ENCODE measurements at places on chromosomes 1 and 21.

DNA sequence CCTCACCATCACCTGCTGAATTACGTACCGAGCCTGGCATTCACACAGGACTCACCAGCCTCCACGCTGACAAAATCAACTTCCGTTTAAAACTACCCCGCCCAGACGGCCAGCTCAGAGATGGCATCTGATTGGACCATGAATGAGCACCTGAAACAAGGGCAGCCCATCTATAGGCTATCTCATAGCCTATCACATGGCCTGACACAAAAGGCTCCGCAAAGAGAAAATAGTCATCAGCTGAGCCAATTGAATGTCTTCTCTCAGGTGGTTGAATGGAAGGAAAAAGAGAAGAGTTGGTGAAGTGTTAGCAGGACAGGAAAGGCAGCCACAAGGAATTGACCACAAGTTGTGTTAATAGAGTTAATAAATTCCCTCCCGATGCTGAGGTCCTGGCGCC is 50.6 kb upstream of the ZC3H12A start:
- DNase-seq, result no peak

DNA sequence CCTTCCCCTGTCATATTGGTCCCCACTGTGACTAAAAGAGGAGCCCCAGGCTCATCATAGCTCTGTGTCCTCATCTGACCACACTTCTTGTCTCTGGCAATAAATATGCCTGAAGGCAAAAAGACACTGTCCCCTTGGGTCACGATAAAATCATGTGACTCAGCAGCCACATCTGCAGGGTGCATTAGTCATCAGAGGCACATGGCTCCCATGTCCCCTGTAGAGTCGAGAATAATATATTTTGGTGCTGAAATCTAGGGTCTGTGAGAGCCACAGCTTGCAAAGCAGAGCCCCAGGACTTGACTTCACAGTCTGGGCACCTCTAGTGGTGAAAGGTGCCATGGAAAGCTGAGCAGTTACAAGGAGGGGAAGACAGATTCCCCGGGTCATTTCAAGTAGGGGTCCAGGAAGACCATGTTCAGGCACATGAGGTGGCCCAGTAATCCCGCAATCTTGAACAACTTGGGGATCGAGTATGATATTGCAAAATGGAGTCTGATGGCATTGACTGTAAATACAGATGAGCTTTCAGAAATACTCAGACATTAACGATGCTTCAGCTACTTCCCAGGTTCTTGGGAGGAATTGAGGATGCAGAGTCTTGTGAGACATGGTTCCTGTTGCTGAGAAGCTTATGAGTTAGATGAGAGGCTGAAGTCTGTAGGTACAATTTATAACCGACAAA is 68.6 kb downstream of the SLC35F3 start:
- no peak for DNase-seq

GRCh38 chr1:109669246-109669948 is 1.5 kb downstream of the GSTM2 start:
- no peak for DNase-seq

DNA sequence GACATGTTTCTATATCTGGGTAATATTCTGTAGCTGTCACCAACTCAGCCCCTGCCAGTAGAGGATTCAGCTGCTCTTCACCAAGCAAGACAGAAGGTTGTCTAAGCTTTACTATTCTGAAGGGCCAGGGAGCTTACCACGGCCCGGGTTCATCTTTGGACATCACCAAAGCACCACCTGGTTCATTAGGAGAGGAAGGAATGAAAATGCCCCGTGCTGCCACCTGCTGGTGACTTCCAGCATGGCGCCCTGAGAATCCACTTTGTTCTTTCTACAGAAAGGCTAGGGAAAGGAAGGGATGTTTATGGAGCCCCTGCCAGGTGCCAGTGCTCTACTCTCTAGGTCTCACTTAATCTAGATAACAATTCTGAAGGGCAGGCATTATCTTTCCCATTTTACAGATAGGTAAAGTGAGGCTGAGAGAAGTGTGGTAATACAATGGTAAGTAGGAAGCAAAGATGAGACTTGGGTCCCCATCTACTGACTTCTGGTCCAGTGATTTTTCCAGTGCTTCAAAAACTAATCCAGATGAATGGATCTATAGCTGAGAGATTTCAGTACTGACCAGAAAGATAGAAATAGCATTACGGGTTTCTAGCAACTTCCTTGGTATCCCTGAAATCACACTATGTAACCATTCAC is 79.5 kb downstream of the BEND5 start:
- peak; percentile 37 for DNase-seq

GRCh38 chr1:36097693-36098585 is 9.2 kb downstream of the ADPRS start:
- no peak for DNase-seq

GRCh38 chr1:231272880-231273279 is 31.9 kb downstream of the GNPAT start:
- no peak for DNase-seq

DNA sequence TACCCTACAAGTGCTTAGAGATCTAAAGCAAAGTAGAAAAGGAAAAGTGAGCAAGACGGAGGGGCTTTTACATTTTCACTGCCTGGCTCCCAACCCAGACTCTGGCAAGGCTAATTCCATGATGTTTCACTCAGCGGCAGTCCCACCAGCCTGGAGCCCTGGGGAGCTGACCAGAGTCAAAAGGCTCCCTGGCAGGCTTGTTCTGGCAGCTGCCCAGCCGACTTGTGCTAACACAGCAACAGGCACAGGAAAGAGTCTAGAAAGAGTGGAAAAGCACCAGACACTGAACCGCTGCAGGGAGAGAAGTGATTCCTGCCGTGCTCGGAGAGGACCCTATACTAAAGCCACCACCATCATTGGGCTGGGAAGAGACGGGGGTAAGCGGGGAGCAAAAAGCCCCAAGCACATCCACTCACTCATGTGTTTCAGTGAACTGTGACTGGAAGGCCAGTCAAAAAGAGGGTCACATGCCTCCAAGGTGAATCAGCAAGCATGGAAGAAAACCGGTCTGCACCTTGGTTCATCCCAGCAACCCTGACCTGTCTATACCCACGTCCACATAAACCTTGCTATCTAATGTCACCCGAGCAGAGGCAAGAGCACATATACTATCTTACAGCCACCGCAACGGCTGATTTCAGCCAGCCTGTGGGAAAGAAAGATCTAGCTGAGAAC is 8.0 kb downstream of the SMIM12 start:
- no peak for DNase-seq
